ENCODE measurements at places on chromosomes 4 and X.

DNA sequence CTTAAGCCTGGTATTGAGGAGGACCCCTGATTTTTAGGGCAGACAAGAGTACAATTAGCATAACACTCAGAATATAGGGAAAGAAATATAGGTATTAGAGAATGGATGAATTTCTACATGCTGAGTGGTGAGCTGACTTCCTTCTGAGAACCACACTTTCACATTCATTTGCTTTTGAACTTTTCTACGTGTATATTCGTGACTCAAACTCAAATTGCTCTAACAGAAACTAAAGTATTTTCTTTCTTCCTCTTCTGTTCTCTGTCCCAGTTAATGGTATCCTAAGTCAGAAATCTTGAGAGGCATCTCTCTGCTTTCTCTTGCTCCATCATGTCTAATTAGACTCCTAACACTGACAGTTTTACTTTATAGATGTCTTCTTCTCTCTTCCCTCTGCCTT lies 103.2 kb upstream of the CITED1 start:
- no peak for DNase-seq

DNA sequence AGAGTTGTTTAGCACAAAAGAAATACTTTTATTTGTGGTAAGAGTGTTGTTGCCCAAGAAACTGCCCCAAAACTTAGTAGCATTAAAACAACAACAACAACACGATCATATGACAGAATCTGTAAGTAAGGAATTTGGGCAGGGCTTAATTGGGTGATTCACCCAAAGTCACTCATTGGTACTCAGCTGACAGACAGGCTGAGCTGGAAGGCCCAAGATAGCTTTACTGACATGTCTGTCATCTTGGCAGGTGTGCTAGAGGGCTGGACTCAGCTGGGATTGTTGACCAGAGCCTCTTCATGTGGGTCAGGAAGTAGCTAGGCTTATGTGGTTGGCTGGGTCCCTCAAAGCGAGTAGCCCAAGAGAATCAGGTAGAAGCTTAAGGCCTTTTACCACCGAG lies 52.3 kb downstream of the KIAA0232 start:
- DNase-seq: no peak

DNA sequence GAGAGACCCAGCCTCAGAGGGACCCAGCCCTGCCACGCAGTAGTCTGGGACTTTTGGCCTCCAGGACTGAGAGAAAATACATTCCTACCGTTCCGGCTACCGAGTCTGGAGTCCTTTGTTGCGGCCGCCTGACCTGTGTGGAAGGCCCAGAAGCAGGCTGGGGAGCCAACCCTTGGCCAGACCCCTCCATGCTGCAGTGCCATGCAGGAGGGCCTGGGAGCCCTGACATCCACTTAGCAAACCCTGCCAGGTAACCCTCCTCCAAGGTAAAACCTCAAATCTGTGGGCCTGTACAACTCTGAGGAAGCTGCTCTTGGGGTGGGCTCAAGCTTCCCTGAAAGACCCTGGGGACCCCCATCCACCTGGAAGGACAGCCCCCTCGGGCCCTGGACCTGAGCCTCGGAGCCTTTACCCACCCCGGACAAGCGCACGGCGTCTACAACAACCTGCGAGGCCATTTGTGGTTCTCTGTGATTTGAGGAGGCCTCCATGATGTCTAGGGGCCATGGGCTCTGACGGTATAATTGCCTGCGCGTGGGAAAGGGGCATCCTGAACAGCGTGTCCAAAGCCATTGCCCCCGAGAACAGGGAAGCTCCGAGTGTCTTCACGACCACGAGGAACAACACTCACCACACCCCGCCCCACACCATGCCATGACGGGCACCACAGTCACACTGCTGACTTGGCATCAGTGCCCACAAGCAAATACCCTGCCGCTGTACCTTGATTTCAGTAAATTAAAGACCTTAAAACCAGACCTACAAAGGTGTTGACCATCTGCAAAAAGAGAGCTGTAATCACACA lies 58.7 kb downstream of the ZFYVE28 start:
- no peak for DNase-seq

- DNase-seq: no peak
These were observed 595.0 kb upstream of the BOD1L1 start for GRCh38 chr4:14222377-14223029.

GRCh38 chr4:89860971-89861370 lies 24.0 kb upstream of the SNCA start:
- no peak for DNase-seq

DNA sequence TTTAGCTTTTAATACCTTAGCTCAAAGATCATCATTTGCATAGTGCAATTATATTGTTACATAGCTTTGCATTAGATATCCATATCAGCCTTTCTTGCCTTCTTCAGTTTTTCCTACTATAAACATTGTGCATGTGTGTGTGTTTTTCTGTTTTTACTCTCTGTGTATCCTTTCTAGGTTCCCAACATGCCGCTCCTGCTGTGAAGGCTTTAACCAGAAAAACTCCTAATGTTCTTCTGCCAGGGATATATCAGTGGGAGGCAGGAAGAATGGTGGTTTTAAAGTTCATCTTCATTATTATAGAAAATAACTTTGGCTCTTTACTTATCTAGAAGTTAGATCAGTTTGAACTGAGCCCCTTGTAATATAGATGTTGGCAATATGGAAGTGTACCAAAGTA lies 61.2 kb downstream of the CPE start:
- DNase-seq: no peak

- DNase-seq: no peak
These were observed 211.6 kb upstream of the DKK2 start for GRCh38 chr4:107247738-107248137.

DNA sequence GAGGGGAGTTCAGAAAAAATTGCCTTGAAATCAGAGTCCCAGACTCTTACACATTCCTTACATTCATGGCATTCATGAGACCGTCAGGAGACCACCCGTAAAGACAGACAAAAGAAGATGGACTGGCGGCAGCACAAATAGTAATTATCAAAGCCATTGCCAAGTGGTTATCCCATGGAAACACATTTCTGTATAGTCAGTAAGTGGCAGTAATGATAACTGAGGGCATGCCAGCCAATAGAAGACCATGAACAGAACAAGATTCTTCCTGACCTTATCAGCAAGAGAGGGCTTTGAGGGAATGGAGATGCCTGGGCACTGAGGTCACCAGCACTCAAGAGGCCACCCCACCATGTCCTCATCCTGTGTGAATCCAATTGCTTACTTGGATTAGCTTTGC lies 121.7 kb upstream of the HCCS start:
- no peak for DNase-seq

- no peak for DNase-seq
These were observed 43.9 kb downstream of the ZNF280C start for GRCh38 chrX:130224810-130225209.

DNA sequence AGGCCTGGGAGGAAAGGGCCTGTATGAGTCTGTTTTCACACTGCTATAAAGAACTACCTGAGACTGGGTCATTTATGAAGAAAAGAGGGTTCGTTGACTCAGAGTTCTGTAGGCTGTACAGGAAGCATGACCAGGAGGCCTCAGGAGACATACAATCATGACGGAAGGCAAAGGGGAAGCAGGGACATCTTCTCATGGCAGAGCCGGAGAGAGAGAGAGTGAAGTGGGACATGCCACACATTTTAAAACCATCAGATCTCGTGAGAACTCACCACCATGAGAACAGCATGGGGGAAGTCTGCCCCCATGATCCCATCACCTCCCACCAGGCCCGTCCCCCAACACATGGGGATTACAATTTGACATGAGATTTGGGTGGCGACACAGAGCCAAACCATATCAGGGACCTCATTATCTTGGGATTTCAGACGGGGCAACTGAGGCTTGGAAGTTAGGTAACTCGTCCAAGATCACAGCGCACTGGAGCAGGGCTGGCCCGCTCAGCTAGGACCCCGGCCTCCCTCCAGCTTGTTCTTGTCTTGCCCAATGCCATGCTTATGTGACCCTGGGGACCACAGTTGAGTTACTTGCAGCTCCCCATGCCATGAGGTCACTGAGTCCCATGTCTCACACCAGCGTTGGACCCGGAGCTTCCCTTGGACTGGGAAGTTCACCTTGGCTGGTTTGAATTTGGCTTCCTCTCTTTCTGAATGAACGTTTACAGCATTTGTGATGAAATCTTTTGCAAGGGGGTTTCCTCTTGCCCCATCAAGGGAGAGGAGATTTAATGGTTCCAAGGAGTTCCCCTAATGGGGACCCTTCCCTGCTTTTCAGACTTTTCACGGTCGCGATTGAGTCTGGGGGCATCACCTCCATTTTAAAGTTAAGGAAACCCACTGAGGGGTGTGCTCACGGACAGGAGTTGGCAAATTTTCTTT lies 18.1 kb downstream of the HTRA3 start:
- no peak for DNase-seq

DNA sequence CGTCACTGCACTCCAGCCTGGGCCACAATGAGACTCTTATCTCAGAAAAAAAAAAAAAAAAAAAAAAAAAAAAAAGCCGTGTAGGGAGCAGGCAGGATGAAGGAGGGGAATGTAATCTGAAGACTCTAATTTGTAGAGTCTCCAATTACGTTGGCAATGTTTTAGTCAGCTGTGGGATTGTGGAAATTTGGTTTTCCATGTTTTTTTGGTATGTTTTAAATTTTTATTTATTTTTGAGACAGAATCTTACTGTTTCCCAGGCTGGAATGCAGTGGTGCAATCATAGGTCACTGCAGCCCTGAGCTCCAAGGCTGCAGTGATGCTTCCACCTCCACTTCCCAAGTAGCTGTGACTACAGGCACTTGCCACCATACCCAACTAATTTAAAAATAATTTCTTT lies 56.5 kb downstream of the NSD2 start:
- DNase-seq: no peak
